ENCODE measurements at places on chromosomes 4 and X. TPM values are rescaled to one million over a fixed set of nuclear protein-coding genes. Genes with fewer than 3 reads are reported as not detected.

Gene PABPC4L
- 0.26 TPM for total RNA-seq

Gene MAGEA4
- not detected for total RNA-seq

Gene PDE6B
- total RNA-seq: 0.39 TPM

Gene CYSLTR1
- total RNA-seq: 5.1 TPM

Gene PNMA3
- 0.13 TPM for total RNA-seq

Gene FOXP3
- total RNA-seq: 0.07 TPM

Gene SSX4
- not detected for total RNA-seq
